ENCODE measurements at places on chromosomes 16 and 17. TPM values are rescaled to one million over a fixed set of nuclear protein-coding genes. Genes with fewer than 3 reads are reported as not detected.

RCVRN gene
- 0.63 TPM for total RNA-seq

RTN4RL1 gene
- total RNA-seq, result 5.2 TPM

AHSP gene
- total RNA-seq, result not detected

NOG gene
- 0.82 TPM for total RNA-seq

PRSS27 gene
- total RNA-seq, result 1.2 TPM

IRX6 gene
- 12.8 TPM for total RNA-seq

TPPP3 gene
- total RNA-seq, result 1.0 TPM

AXIN2 gene
- total RNA-seq, result 20.2 TPM

ADAM11 gene
- 0.72 TPM for total RNA-seq

IRX5 gene
- total RNA-seq, result not detected

CTRB2 gene
- not detected for total RNA-seq

SEPTIN12 gene
- total RNA-seq, result not detected

OR1A1 gene
- not detected for total RNA-seq

CLDN6 gene
- total RNA-seq, result not detected

SPIRE2 gene
- total RNA-seq, result 4.8 TPM

SLC5A2 gene
- not detected for total RNA-seq

GPR179 gene
- not detected for total RNA-seq

SULT1A3 gene
- total RNA-seq, result 14.0 TPM

MEFV gene
- total RNA-seq, result 25.4 TPM

SKAP1 gene
- total RNA-seq, result not detected

GRB7 gene
- 14.0 TPM for total RNA-seq

HID1 gene
- 4.2 TPM for total RNA-seq

SCGB1C2 gene
- not detected for total RNA-seq

Measured in omental fat pad (tissue), 4 donors.